Foreskin keratinocyte (primary cell): ENCODE measurements at places on chromosomes 11 and 22.

DNA sequence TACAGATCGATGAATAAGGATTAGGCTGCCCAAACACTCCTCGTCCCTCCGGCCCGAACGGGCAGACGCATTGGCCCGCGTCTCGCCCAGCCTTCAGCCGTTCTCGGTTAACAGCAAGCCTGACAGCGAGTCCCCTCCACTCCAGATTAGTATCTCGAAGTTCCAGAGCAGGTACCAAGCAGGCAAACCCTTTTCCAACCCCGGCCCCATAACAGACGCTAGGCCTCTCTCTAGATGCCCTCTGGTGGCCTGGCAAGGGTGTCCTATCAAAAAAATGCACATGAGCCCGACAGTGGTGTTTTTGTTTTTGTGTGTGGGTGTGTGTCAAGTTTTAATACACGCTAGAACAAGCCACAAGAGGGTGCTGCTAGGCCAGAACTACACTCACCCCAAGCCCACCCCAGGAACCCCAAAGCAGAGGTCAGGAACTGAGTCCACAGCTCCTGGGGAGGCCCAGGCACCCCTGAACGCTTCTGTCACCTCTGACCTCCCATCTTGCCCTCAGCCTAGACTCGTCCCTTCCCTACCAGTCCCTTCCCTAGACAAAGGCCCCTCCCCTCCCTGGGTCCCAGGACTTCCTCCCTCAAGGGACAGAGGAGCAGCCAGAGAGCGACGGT, 658 bp upstream of the ARFGAP2 start:
- DNase-seq = no peak

DNA sequence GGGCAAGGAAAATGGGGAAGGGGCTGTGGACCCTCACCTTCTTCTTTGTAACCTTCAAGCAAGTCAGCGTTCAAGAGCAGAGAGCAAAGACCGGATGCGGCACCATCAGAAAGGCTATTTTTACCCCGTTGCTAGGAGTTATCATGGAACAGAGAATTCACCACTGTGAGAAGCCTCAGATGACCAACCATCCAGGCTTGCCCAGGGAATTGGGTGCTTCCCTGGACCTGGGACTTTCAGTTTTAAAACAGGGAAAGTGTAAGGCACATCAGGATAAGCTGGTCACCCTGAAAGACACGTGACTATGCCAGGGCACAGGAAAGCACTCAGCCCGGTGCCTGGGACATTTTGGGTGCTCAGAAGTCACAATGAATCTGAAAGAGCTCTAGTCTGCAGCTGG, 10.4 kb downstream of the GALNT18 start:
- DNase-seq = no peak

GRCh38 chr11:66614073-66614472, 2.4 kb upstream of the RBM14 start:
- DNase-seq = no peak

DNA sequence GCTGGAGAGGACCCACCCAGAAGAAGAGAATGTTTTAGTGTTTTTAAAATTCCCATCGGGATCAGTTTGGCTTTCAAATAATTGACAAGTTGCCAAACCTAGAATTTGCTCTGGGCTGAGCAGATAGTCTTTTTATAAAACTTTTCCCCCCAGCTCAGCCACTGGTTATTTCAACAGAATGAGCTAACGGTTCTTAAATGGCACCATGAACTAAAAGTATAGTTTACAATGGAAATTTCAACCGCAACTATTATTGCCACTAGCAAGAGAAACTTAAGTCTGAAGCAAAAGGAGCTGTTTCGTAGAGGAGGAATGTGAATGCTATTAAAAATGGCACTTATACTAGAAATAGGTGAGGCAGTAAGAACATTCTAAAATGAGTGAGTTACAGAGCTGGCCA, 3.4 kb downstream of the DKK3 start:
- DNase-seq = no peak

DNA sequence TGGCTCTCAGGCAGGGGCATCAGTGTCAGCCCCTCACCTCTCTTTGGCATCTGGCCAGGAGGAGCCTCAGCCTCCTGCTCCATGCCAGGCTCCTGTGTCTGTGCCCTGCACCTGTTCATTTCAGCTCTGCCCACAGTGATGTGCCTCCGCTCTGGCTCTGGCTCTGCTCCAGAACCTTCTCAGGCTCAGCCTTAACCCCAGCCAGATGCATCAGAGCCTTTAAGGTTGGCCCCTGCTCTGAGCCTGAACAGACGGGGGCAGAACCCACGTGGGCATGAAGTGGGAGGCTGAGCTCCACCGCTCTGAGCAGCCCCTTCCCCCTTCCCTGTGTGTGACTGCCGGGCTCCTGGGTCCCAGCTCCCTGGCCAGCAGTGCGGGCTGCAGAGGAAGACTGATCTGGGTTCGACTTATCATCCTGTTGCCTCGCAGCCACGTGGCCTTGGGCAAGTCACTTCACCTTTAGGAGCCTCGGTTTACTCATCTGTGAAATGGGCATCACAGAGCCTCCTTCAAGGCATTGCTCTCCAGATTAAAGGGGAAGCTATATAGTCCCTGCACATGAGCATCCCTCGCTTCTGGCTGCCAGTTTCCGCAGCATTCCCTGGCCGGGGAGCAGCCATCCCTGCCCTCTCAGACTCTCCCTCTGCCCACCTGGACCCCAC, 44.7 kb upstream of the RTL6 start:
- no peak for DNase-seq

DNA sequence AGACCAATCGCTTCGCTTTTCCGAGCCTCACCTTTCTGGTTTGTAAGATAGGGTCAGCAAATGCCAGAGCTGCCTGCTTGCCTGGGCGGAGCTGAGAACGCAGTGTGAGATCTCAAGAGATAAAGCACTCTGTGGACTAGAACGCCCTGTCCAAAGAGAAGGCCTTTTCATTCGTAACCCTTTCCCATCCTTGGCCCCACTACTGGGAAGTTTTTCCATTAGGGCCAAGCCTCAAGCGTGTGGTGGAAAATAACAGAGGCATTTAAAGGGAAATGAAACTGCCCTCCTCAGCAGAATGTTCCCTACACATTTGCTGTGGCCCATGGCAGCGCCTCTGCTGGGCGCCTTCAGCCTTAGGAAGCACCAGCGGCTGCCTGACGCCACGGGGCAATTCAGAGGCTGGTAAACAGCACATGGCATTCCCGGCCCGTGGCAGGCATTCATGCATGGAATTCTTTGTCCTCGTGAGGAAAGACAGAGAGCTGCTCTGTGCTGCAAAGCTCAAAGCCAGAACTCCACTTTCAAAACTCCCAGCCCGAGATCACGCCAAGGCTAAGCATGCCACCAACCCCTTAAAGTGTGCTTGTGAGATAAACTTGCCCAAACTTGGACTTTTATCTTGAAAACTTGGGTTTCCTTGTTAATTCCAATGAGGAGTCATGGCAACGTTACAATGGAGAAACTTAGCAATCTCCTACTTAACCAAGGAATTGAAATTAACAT, 38.1 kb downstream of the AHNAK start:
- DNase-seq = peak; percentile 41

GRCh38 chr11:21614961-21615360, 577.9 kb upstream of the ANO5 start:
- DNase-seq = no peak

DNA sequence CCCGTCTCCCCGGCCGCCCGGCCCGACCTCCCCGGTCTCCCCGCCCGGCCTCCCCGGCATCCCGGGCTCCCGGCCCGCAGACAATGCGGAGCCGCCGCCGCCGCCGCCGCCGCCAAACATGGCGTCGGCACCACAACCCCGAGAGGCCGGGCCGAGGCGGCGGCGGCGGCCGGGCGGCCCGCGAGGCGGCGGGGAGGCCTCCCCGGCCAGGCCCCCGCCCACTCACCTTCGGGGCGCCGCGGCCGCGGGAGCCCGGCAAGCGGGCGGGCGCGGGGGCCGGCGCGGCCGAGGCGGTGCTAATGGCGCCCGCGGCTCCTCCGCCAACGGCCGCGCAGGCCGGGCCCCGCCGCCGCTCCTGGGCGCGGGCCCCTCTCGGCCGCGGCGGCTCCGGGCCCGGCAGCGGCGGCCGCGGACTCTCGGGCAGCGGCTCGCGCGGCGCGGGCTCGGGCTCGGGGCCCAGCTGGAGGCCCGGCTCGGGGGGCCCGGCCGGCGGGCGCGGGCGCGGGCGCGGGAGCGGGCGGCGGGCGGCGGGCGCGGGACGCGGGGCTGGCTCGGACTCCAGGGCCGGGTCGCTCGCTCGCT, 311 bp downstream of the BRD1 start:
- DNase-seq = no peak

- DNase-seq = no peak
Observed at GRCh38 chr22:40685406-40685805, 6.1 kb downstream of the MCHR1 start.

DNA sequence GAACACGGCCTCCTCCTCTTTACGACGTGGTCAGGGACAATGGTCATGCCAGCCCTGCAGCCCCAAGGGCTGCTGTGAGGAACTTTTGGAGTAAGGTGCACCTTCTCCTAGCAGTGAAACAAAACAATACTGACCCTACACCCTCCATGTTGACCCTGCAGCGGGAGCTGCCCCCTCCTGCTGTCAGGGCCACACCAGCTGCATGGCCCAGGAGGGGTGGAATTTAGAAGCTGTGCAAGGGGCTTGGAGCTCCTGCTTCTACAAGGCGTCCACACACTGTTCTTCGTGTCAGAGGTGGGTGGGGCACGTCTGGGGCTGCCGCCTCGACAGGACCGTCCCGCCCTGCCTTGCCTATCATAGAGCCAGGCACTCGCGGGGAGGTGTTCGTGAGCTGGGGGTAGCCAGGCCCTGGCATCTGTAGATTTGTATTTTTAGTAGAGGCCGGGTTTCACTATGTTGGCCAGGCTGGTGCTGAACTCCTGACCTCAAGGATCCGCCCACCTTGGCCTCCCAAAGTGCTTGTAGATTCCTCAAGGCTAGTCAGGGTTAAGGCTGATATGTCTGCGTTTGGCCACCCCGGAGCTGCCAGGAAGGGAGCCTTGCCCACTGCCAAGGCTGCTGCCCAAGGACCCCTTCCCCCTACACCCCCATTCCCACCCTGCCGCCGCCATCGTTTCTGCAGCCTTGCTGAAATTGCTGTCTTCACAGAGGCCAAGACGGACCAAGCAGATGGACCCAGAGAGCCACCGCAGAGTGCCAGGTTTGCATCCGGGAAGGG, 15.9 kb downstream of the INCENP start:
- no peak for DNase-seq

- no peak for DNase-seq
Observed at GRCh38 chr11:65653229-65654225, 9.2 kb downstream of the RELA start.

DNA sequence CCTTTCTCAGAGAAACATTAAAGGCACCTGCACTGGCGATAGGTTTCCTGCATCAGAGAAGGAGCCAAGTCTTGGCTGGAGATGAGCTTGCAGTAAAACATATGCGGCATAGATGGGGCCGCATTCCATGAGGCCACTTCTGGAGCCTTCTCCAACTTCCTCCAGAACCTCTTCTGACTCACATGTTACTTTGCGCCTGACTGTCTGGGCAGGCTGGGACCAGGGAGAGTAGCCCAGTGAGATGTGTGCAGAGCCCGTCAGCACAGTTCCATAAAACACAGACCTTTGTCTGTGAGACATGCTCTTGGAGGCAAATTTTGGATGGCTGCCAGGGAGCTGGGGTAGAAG, 55.4 kb upstream of the BID start:
- peak; percentile 60 for DNase-seq

DNA sequence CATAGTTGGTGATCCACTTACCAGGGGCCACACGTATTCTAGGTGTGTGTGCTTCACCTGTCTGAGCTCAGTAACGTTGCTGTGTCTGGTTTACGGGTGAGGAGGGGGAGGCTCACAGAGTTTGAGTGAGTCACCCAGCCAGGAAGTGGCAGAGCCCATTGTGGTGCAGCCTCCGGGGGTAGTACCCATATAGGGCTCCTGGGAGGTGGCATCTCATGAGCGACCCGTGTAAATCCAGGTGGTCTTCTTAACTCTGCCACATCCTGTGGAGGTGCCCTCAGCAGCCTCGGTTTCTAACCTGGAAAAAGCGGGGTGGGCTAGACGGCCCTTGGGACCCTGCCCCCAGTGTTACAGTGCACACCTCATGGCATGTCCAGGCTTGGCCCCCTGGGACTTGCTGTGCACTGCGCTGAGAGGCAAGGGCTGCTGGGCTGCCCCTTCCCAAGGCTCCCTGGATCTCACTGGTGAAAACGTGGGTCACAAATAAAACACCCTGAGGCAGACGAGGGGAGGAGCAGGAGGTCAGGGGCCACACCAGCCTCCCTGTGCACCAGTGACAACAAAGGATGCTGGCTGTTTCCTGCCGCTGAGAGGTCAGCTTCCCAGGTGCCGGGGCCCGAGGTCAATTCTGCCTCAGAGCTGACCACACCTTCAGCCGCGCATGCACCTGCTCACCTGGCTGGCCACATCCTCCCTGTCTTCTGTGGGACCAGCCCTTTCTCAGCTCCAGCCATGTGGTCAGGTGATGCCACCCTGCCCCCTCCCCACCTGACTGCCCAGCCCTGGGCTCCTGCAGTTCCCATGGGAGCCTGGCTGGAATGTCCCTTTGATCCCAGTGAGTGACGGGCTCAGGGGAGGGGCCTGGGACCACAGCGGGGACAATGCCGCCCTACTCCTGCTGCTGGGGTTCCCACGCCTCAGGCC, 305.1 kb downstream of the CTTN start:
- DNase-seq = no peak

GRCh38 chr22:19921544-19922081, 20.0 kb upstream of the COMT start:
- DNase-seq = no peak

- DNase-seq = peak; percentile 23
Observed at GRCh38 chr11:103358251-103358650, 249.0 kb downstream of the DYNC2H1 start.

GRCh38 chr11:15641271-15642045, 526.7 kb downstream of the INSC start:
- no peak for DNase-seq

- no peak for DNase-seq
Observed at GRCh38 chr11:44071157-44071556, 5.1 kb downstream of the ACCS start.

- DNase-seq = no peak
Observed at GRCh38 chr22:25566186-25566897, 1.9 kb downstream of the GRK3 start.

DNA sequence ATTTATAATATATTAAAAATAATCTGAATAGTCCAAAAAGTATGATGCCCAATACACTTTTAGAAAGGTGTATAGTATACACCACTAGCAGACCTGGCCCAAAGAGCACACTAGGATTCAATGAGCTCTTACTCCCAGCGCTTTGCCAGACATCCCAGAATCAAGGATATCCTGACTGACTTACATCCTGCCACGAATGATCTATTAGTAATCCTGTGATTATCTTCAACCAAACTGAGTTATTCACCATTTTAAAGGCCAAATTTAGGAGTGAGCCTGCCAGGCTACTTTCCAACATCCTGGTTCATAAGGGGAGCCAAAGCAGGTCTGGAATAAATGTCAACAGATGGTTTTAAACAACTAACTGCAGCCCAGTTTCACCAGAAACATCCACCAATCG, 60.8 kb upstream of the FAM181B start:
- DNase-seq = no peak
